ENCODE measurements at places on chromosomes 7 and 10.
A peak's percentile ranks its signal among the peaks of the same experiment; 100 is the strongest.

- DNase-seq, result no peak
Measured at GRCh38 chr7:101947899-101948298, 130.5 kb downstream of the CUX1 start.

- DNase-seq, result no peak
Measured at GRCh38 chr7:50676740-50677637, 105.7 kb downstream of the GRB10 start.

- no peak for DNase-seq
Measured at GRCh38 chr10:70744617-70745143, 40.5 kb downstream of the TBATA start.

- DNase-seq, result no peak
Measured at GRCh38 chr10:100980711-100981110, 6.6 kb downstream of the MRPL43 start.

DNA sequence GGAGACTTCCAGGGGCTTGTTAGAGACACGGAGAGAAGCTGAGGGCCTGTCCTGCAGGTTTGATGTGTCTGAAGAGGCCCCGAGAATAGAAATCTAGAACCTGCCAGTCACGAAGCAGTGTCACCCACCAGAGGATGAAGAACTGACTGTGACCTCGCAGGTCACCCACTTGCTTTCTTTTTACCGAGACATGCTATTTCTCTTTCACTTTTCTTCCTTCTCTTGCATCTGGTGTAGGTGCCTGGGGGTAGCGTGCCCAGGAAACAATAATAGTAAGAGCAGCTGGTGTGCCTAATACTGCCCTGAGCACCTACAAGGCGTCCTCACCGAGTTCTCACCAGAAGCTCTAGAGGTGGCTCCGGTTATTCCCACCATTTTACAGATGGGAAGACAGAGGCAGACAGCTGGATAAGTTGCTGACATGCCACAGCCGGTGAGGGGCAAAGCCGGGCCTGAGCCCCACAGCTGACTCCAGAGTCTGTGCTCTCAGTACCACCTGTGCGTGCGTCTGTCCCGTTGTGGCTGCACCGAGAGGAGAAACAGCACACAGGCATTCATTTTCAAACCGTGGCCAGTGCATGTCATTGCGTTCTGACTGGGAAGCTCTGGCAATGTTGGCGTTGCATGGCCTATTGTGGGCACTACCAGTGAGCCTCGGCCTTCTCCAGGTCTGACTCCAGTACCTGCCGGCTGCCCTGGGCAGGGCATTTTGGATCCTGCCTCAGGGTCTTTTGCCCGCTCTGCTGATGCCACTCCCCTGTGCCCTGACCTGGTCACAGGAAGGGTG, 7.8 kb downstream of the CHST3 start:
- no peak for DNase-seq

GRCh38 chr7:140476698-140477261, 2.5 kb downstream of the MKRN1 start:
- no peak for DNase-seq

DNA sequence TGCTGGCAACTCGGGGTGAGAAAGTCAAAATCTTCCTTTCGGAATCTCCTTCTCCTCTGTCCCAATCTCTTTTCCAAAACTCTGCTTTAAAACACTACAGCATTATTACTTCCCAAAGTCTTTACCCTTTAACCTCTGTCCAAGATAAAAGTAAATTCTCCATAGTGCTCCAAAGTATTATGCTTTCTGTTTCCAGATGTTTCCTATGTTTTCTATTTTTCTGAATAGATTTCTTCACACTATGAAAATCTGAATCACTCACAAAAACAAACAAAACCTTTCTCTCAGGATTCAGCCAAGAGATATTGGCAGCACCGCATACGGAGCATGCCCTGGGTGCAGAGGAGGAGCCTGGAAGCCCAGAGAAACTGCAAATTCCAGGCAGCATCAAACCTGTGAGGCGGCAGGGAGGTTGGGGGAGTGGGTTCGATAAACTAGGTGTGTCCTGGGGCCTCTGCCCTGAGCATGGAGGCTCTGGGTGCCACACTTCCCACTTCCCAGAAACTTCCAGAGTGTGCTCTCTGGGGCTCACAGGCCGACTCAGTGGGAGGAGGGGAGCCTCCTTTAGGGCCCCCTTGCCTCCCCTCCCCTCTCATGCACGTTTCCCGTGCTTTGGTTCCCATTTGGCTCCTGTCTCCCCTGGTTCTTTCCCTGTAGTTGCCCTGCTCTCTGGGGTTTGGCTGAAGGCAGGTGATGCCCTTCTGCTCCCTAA, 35.6 kb downstream of the VIPR2 start:
- DNase-seq, result no peak

GRCh38 chr7:104206841-104207240, 972 bp downstream of the ORC5 start:
- no peak for DNase-seq

DNA sequence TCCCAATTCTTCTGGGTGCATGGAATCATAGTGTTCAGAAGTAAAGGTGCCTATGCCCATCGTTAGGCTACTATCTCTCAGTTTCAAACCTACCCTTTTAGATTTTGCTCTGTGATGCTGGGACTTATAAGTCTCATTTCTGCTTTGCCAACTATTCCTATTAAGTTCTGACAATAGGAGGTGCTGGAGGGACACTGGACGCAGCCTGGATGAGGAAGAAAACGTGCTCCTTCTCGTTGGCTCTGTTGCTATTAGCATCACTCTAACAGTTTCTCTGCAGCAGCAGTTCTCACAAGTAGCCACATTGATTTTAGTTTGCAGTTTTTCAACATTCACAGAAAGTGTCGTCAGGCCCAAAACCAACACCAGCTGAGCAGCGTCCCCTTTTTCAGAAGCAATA, 72.4 kb downstream of the ABCC2 start:
- DNase-seq, result no peak

DNA sequence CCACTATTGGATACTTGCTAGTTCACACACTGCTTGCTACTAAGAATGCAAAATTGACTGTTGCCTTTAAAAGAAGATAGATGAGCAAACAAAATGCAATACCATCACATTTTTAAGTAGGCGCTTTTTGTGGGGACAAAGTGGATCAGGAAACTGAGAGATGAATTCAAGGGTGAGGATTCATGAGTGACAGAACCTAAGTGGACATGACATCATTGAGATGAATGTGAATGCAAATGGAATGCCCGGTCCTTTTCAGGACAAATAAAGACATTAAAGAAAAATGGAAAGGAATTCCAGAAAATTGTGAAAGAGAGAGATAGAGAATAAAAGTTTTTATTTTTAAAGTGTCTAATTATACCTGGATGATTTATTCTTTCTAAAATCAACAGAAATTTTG, 106.3 kb upstream of the AKR1E2 start:
- no peak for DNase-seq

GRCh38 chr10:57320416-57320815, 947.3 kb downstream of the IPMK start:
- DNase-seq, result no peak

DNA sequence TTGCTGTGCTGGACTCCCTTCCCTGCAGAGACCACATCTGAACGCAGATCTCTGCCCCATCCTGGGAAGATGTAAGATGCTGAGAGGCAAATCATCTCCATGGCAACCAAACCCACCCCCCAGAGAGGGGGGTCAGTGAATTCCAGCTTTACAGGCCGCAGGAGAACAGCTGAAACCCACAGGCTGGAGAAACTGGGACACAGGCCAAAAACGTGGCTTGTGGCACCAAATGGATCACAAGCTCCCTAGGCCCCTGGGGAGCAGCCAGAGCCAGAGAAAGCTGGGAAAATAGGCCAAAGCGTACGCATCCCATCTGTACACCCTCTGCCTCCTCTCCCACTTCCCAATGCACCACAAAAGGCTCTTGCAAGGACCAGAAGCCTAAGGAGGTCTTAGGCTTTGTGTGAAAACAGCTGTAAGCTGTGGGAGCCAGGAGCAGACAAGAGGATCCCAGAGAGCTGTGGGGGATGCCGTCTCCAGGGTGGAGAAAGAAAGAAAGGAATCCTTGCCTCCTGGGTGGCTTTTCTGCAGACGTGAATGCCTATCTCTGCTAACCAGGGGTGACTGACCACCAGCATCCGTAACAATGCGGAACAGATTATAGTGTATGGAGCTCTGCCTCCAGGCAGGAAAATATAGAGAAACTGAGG, 59.5 kb downstream of the TMEM130 start:
- no peak for DNase-seq

DNA sequence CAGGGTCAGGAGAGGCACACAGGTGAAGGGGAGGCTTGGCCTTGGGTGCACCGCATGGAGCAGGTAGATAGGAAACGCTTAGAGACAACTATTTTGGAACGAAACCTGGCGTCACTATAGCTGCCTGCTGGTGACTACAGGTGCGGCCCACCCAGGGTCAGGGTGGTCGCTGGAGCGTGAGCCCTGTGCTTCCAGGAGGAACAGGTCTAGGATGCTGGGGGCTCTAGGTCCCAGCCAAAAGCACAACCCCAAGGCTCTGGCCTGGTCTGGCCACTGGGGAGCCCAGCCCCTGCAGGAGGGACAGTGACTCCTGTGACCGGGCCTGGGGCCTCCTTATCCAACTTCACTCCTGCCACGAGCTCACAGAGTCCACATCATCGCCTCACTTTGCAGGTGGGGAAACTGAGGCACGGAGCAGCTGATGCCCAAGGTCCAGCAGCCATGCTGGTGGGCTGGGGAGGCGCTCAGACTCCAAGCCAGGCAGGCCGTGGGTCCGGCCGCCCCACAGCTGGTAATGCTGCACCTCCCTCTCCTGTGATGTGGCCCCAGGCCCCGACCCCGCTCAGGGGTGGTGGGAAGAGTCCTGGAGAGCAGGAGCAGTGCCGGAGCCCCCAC, 9.0 kb downstream of the LFNG start:
- peak; percentile 67 for DNase-seq

DNA sequence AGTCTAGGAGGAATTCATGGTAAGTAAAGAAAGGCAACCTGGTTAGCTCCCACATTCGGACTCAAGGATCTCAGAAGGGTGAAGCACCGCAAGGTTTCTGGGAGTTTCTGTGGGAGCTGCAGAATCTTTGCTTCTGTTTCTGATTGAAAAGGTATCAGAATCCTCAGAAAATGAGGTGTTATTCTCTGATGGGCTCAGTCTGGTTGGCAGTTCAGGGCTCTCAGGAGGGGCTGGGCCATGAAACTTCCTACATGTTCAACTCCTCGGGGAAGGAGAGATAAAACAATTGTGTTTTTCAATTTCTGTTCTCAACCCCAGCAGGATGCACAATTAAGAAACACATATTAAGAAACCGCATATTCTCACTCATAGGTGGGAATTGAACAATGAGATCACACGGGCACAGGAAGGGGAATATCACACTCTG, 9.1 kb downstream of the OR2A7 start:
- no peak for DNase-seq

DNA sequence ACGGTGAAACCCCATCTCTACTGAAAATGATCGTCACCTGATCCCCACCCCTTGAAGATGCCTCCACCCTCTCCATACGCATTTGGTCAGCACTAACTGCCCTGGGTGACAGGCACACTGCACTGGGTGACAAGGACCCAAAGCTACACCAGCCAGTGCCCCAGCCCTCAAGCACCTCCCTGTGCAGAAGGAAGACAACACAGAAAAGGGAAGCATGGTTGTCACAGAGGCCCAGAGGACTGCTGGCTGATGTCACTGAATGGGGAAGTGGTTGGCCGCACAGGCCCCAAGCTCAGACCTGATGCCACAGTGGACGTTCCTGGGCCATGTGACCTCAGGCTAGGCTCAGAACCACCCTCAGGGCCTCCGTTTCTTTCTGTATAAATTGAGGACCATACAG, 4.2 kb upstream of the PILRA start:
- peak; percentile 55 for DNase-seq

DNA sequence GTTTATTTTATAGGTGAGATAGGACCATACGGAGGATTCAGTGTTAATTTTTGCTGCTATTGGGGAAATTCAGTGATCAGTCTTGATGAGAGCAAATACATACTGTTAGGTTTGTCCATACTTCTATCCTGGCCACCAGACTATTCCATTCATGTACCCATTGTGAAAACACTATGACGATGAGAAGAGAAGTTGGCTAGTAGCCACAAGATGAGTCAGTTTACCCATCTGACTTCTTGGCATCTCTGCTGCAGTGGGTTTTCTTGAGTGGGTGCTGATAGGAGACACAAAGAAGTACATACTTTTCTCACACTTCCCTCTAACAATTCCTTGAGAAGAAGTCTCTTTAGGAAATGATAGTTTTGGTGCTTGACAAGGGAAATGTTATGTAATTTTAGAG, 133.1 kb downstream of the TFPI2 start:
- no peak for DNase-seq

DNA sequence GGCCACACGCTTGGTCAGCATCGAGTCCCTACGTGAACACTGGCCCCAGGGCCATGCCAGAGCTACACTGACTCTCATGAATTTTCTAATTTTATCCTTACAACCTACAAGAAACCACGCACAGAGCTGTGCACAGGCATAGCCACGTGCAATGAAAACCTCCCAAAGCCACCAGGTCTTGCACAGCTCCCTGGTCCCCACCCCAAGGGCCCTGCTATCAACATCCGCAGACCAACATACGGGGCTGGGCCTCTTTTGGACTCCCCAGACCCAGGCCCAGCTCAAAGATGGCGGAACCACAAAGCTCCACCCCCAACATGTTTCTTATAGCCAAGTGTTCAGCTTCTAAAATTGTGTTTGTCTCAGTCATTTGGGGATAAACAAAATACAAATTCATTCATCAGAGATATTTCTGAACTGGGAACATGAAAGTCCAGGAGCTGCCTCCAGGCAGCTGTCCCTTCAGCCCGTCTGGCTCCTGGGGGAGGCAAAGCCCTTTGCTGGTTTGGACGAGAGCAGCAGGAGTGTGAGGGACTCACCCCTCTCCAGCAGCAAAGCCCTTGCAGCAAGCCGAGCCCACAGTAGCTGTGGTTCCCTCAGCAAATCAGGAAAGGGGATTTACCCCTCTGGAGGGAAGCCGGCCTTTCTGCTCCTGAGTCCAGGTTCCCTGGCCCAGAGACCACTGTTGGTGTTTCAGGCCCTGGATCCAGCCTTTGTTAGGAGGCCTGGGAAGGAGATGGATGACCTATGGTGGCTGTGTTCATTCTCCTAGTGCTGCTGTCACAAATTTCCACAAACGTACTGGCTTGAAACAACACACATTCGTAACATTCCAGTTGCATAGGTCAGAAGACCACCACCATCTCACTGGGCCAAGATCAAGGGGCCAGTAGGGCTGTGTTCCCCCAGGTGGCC, 75.1 kb downstream of the OAT start:
- no peak for DNase-seq

GRCh38 chr10:75665707-75666106, 234.3 kb downstream of the LRMDA start:
- DNase-seq, result no peak

- no peak for DNase-seq
Measured at GRCh38 chr7:17070231-17070708, 188.5 kb upstream of the AGR3 start.

- no peak for DNase-seq
Measured at GRCh38 chr10:119303886-119304285, 96.5 kb downstream of the GRK5 start.

DNA sequence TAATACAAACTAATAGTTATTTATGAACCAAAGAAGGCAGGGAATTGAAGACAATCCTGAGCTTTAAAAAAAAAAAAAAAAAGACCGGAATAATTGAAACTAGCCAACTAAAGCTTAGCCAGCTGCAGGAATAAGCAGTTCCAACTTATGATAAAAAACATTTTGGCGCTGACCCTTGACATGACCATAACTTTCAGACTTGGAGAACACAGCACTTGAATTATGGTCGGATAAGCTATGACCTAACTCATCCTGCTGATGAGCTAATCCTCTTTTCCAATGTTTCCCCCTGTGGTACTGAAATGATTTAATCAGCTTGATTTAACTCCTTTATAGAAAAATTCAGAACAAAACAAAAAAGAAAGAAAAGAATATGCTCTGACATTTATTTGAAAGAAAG, 181.8 kb downstream of the DGKB start:
- no peak for DNase-seq

Data from mucosa of descending colon (tissue), 3 donors.